Amniotic epithelial cell (primary cell): ENCODE measurements at places on chromosomes 5 and 9.
A peak's percentile ranks its signal among the peaks of the same experiment; 100 is the strongest.

GRCh38 chr9:134198791-134199190 lies 34.4 kb upstream of the RNU6ATAC start:
- DNase-seq = no peak

DNA sequence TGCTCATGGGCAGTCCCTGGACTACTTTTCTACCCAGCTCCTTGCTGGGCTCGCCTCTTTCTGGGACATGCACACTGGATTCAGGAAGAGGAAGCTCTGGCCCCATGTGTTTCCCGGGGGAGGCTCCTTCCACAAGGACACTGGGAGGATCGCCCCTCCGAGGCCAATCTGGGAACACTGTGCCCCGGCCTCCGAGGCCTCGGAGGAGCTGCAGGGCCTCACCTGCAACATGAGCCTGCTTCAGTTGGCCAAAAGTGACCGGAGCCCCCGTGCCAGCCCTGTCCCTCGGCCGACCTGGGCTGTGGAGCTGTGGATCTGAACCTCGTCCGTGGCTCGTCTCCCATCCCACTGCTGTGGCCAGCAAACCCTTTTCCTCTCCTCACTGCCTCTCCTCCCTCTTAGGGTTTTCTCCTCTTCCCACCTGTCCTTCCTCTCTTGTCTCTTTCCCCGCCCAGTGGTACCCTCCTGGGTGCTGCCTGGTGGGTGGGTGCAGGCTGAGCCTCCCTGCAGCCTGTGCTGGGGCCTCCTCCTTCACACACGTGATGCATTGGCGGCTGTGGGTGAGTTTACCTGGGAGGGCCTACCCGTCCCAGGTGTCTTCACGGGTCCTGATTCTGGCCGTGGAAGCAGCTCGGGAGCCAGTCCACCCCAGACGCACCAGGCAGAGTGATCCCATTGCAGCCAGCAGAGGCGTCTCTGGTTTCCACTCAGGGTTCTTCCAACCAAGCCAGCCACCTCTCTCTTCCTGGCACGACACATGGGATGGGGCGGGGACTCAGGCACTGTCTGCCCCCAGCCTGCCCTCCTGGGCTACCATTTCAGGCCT lies 241.8 kb downstream of the CACNA1B start:
- DNase-seq = no peak

DNA sequence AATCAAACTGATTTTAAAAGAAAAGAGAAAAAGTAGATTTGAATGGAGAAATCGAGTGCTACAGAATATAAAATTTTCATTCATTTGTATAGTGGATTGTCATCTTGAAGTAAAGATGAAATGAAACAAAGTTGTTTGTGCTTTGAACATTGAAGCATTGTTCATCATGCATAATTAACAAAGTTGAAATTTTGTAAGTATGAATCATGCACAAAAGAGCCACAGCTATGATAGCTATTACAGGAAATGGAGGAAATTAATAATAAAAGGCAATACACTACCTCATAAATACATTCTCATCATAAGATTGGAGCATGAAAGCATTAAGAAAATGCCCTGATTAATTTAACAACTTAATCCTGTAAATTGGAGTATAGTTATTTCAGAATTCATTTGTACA lies 153.4 kb upstream of the TLX3 start:
- DNase-seq = peak; percentile 73

- peak; percentile 69 for DNase-seq
These were observed 69.0 kb downstream of the TSPAN17 start for GRCh38 chr5:176716320-176716719.

DNA sequence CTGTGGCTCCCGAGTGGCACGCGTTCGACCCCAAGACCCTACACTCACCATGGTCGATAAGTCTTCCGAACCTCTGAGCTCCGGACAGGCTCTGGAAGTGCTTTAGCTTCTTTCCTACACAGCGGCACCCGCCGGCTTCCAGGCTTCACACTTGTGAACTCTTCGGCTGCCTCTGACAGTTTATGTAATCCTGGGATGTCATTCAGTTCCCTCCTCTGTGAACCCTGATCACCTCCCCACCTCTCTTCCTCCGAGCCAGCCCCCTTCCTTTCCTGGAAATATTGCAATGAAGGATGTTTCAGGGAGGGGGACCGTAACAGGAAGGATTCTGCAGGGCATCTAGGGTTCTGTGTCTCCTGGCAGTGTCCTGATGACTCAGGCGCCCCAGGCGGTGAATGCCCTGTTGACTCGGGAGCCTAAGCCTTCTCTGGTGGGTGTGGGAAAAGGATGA lies at the start of gene CD14:
Gene CD14 (minus strand): TSS at position 155 of the 451 bp plus-strand sequence. CDS start 104 bp downstream, at position 51.
- DNase-seq = peak; percentile 53

- DNase-seq = no peak
These were observed 9.2 kb downstream of the RAB14 start for GRCh38 chr9:121192518-121192917.

GRCh38 chr9:100492952-100493351 lies 20.0 kb downstream of the TMEFF1 start:
- peak; percentile 35 for DNase-seq
